ENCODE measurements at places on chromosomes 3 and 15.

- DNase-seq, result peak; percentile 80
Observed at GRCh38 chr3:143001369-143002082, at the start of gene U2SURP. TSS of gene U2SURP (plus strand) at chr3:143001570. CDS start at chr3:143001629, 59 bp downstream.

- DNase-seq, result no peak
Observed at GRCh38 chr3:89049119-89049518, 58.3 kb upstream of the EPHA3 start.

DNA sequence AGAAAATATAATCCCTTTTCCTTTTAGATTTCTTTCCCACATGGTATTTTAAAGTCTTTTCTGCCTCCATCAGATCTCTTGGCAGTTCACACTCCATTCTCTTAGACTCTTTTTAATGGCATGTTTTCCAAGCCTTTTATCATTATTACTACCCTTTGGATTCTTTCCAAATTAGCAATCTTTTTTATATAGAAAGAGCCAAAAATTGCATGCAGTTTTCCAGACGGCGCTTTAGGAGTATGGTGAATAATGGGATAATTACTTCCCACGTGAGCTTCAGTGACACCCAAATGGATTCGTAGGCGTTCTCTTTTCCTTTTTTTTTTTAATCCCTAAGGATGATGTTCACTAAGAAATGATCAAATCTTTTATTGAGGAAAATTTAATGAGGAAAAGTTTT lies 354.8 kb upstream of the DNAJC19 start:
- DNase-seq, result no peak

DNA sequence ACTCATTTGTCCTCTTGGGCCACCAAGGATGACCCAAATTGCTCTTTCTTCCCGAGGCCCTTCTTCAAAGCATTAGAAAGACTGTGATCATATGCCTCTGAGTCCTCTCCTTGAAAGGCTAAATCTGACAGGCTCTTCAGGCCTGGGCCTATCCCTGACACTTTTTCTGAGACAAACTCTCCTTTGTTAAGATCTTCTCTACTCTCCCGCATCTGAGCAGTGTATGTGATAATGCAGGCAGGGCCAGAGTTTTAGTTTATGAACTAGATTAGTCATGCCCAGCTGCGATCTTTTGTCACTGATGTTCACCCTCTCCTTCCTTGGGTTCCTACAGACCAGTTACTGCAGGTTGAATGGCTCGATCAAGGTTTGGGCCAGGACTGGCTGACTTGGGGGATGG lies 39.2 kb downstream of the MASP1 start:
- no peak for DNase-seq

GRCh38 chr3:126134219-126134975 lies 46.0 kb downstream of the ALDH1L1 start:
- peak; percentile 41 for DNase-seq

DNA sequence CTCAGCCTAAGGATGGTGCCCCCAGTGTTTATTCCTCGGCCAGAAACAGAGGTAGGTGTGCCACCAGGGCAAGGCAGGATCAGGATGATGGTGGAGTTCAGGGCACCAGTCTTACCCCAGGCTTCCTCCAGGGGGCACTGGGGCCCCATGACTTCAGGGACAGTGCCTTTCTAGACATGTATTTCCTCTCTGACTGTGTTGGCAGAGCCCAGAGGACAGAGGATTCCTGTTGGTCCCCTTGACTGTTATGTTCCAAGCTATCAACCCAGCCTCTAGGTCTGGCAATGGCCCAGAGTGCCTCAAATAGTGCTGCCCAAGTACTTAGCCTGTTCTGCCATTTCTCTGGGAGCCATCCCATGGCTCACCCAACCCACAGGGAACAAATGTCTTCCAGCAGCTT lies 2.8 kb downstream of the HEMK1 start:
- DNase-seq, result peak; percentile 80

DNA sequence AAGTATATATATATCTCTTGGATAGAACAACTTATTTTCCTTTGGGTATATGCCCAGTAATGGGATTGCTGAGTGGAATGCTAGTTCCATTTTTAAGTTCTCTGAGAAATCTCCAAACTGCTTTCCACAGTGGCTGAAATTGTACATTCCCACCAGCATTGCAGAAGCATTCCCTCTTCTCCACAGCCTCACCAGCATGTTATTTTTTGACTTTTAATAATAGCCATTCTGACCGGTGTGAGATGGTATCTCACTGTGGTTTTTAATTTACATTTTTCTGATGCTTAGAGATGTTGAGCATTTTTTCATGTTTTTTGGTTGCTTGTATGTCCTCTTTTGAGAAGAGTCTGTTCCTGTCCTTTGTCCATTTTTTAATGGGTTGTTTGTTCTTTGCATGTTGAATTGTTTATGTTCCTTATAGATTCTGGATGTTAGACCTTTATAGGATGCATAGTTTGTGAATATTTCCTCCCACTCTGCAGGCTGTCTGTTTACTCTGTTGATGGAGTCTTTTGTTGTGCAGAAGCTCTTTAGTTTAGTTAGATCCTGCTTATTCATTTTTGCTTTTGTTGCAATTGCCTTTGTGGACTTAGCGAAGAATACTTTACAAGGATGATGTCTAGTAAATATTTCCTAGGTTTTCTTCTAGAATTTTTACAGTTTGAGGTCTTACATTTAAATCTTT lies 82.7 kb upstream of the NR2F2 start:
- DNase-seq, result no peak

- no peak for DNase-seq
Observed at GRCh38 chr3:172134352-172134751, 95.0 kb downstream of the FNDC3B start.
